ENCODE measurements at places on chromosomes 1 and 21.

DNA sequence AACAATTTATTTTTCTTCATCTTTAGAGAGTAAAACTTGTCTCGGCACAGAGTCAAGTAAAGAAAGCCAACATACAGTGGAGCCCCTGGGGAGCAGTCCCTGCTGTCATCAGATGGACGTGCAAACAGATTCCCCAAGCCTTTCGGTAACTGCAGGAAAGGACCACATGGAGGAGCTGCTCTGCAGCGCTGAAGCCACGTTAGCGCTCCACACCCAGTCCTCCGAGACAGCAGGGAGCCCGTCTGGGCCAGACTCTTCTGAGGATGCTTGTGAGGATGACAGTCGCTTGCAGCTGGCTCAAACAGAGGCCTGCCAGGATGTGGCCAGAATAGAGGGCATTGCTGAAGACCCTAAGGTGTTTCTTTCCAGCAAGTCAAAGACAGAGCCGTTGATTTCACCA, 77.1 kb upstream of the SCCPDH start:
- DNase-seq, result no peak

GRCh38 chr1:36349241-36349671, 25.8 kb upstream of the EVA1B start:
- no peak for DNase-seq

- DNase-seq, result no peak
These were observed 15.1 kb upstream of the PIGV start for GRCh38 chr1:26772687-26773086.

DNA sequence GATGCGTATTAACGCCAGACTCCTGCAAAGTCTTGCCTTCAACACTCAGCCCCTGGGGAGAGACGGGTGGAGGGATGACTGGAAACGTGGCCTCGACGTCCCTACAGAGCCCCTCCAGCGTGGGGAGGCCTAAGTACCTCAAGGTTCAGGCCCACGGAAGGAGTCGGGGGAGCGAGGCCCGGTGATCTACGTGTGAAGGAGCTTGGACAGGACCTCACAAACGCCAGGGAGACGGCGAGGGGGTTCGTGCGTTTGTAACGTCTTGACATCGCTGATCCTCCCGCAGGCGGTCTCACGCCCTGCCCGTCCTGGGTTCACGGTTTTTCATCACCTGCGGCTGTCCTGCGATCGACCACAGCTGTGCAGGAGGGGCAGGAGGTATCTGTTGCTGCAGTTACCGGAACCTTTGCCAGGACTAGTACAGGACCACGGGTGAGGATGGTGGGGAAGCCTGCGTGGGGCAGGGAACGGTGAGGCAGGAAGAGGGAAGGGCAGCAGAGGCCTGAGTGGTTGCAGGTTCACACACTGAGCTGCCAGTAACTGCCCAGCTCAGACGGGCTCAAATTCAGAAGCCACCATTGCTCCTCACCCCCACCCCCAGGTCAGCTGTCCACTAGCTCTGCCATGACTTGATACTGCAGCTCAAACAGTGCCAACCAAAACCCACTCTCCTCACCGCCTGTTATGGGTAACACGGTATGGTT, 889 bp upstream of the CCNL2 start:
- DNase-seq, result peak; percentile 26

DNA sequence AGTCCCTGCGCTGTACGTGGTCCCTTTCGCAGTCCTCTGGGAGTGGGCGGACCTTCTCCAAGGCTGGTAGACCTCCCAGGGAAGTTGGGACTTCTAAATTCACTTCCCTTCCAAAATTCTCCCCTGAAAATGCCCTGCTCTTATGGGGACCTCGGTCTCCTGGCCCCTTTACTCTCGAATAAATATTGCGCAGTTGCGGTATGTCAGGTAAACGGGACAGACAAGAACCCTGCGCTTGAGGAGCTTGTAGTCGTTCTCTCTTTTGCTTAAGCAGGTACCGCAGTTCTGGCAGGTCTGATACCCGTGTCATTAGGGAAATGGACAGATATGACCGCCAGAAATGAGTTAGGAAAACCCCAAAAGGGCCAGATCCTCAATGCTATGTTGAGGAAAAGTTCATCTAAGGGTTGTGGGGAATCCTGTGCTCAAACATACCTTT, 561 bp downstream of the KIF2C start:
- no peak for DNase-seq

DNA sequence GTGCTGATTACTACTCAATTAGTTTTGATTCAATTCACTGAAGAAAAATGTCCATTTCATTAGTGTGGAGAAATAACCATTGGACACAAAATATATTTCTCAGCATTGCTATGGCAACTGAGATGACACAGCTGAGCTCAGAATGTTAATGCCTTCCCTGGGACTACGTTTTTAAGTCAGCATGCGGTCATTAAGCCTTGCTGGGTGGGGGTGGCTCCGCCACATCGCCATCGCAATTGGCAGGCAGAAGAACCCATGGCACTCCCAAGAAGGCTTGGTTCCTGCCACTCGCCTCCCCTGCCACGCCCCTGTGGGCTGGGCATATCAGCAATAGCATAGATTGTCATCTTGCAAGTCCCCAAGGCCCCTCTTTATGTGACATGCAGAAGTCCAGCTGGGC, 256.7 kb upstream of the CAMK1G start:
- DNase-seq, result no peak

DNA sequence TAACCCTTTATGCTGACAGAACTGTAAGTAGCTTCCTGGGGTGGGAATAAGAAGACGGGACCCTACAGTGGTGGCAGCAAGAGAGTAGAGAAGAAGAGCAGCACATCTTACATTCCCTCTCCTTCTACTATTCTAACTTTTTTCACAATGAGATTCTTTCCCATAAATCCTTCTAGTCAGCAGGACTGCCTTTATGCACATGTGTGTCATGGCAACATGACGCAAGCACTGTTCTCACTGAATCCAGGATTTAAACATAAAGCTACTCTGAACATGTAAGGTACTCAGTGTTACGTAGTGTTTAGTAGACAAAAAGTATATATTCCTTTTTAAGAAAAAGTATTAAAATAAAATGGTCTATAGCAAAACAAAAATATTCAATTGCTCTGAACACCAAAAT, 309.7 kb upstream of the LYPLAL1 start:
- DNase-seq, result no peak

DNA sequence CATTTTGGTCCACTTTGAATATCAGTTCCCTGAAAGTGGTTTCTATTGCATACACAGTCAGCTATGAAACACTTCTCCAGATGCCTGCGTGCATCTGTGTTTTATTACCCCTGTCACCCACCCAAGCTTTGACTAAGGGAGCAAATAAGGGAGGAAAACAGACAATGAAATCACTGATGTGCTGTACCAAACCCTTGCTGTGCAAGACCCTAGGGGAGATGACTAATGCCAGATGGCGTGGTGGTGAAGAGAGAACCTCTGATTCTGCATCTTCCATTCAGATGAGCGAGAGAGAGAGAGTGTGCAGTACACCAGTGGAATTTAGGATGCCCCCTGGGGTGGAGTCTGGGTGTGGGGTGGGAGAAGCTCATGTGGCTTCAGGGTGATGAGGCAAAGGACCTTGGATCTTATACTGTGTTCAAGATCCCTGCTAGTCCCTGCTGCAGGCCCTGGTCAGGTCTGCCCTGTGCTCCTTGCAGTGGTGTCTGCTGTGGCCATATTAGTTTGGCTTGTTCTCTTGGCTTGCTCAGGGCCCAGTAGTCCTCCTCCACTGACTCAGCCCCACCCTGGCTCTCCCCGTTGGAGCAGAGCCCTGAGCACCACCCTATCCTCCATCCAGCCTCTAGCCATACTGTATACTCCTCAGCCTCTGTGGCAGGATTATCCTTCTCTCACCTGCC, 18.5 kb downstream of the CLCA1 start:
- DNase-seq, result no peak

GRCh38 chr1:210541680-210542358, 213.1 kb downstream of the HHAT start:
- DNase-seq, result no peak

- peak; percentile 52 for DNase-seq
These were observed 9.5 kb downstream of the ZBTB7B start for GRCh38 chr1:155012026-155012546.

GRCh38 chr1:230424391-230425251, 1.5 kb downstream of the PGBD5 start:
- DNase-seq, result peak; percentile 8

DNA sequence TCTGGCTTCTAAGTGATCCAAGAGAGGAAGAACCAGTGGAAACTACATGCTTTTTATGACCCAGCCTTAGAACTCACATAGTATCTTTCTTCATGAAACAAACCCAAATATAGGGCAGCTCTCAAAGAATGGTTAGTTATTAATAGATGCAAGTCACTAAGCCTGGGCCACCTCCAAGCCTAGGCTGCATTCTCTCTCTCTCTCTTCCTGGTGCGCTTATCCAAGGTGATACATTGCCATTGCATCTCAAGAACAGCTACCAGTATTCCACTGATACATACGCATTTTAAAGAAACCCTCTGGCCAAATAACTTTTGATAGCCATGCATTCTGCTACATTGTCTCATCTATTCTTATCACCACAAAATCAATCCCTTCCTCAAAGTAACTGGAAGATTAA, 455.6 kb upstream of the ADGRL2 start:
- DNase-seq, result no peak

DNA sequence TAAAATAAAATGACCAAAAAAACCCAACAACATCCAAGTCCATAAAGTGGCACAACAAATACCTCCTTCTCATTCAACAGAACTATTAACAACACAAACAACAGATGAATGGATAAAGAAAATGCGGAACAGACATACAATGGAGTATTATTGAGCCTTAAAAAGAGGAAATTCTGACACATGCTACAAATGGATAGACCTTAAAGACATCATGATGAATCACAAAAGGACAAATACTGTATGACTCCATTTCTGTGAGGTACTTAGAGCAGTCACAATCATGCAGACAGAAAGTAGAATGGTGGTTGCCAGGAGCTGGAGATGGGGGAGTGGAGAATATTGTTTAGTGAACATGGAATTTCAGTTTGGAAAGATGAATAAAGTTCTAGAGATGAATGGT, 42.6 kb downstream of the EYA3 start:
- DNase-seq, result no peak

DNA sequence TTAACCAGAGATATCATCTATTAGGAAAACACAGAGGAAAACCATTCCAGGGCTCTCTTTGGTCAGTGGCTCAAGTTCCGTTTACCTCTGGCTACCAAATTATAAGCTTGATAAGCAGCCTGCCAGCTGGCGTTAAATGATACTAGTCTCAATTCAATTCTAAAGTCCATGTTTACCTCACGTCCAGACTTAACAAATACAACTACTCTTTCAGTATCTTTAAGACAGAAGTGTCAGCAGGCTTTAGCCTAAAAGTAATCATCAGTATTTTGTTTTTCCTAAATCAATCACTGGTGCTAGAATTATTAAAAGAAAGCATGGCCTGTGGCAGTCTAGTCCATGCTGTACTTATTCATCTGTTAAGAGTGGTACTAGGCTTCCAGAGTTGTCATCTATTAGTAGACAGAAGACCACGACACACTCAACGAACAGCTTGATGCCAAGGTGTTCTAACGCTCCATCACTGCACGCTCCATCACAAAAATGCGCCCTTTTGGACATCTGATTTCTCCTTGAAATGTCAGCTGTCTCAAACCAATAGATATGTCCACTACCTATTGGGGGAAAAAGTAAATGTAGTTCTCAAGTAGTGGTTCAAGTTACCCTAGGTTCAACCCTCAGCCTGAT, 1.5 kb downstream of the IVNS1ABP start:
- peak; percentile 12 for DNase-seq

- DNase-seq, result no peak
These were observed 23.1 kb downstream of the KIAA0040 start for GRCh38 chr1:175169286-175170018.

DNA sequence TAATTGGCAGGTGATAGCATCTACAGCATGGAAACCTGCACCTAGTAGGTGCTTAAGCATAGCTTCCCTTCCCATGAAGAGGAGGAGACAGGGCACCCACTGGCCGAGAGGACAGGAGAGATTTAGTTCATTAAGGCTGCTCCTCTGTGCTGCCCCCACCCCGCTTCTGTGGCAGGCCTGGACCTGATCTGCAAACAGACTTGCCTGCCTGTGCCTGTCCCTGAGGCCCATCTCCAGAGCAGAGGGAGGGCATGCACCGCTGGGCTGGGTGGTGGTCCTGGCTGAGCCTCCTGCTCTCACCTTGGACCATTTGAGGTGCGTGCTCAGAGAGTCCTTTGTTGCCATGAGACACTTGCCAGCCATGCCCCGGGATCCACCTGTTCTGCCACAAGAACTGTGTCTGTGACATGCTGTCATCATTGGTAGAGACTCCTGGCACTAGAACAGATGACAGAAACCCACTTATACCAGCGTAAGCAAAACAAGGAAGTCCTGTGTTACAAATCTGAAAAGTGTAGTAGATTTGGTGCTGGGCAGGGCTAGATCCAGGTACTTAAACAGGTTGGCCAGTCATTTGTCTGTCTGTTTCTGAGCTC, 55.6 kb downstream of the PTPRF start:
- no peak for DNase-seq

GRCh38 chr1:107405236-107405635, 264.4 kb downstream of the NTNG1 start:
- DNase-seq, result no peak

DNA sequence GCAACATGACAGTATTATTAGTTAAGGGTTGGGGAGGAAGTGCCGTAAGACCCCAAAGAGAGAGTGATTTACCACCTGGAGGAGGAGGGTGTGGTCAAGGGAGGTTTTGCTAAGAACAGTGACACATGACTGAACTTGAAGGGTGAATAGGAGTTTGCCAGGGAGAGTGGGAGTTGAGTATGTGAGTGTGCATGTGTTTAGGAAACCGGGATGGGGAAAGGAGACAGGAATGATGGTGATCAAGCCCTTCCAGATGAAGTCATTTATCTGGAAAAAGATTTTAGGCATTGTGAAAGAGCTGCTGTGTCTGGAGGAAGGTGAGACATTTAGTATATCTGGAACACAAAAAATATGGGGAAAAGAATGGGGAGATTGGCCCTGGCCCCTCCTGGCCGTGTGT, 28.1 kb upstream of the IL10 start:
- no peak for DNase-seq

GRCh38 chr1:5001466-5001865, 347.1 kb downstream of the AJAP1 start:
- peak; percentile 13 for DNase-seq

GRCh38 chr1:60813071-60813470, 269.3 kb upstream of the NFIA start:
- no peak for DNase-seq

DNA sequence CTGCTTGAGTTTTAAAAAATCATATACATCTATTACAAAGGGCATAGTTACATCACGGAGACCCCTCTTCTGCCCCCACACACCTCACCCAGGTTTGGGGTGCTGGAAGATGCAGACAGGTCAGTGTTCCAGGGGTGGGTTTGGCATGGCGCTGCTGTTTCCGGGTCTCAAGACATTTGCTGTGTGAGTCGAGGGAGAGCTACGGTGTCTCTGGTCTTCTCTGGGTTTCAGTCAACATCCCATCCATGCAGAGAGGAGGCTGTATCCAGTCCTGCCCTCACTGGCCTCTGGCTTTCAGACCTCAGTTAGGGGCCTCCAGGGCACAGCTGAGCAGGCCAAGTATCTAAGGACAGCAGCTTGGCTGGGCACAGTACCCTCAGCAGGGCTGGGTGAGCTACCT, 28.6 kb upstream of the DISP3 start:
- no peak for DNase-seq
